ENCODE measurements at places on chromosomes 4 and X. TPM values are rescaled to one million over a fixed set of nuclear protein-coding genes. Genes with fewer than 3 reads are reported as not detected.

GRCh38 chrX:104712515-104712914 is 146.5 kb downstream of the IL1RAPL2 start:
- no peak for DNase-seq

DNA sequence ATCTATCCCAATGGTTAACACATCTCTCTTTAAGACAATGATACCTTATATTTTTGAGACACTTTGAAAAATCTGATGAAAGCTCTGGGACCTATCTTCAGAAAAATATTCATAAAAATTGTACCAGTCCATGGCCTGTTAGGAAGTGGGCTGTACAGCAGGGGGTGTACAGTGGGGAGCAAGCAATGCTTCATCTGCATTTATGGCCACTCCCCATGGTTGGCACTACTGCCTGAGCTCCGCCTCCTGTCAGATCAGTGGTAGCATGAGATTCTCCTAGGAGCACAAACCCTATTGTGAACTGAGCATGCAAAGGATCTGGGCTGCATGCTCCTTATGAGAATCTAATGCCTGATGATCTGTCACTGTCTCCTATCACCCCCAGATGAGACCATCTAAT is 42.6 kb downstream of the C4orf51 start:
- no peak for DNase-seq

- no peak for DNase-seq
These were observed 905.0 kb downstream of the RAB28 start for GRCh38 chr4:12579172-12579571.

AFP gene
- not detected for total RNA-seq

- DNase-seq = no peak
These were observed 25.0 kb downstream of the COL4A5 start for GRCh38 chrX:108464604-108465003.

- DNase-seq = no peak
These were observed 74.4 kb downstream of the SORCS2 start for GRCh38 chr4:7266525-7267292.

DNA sequence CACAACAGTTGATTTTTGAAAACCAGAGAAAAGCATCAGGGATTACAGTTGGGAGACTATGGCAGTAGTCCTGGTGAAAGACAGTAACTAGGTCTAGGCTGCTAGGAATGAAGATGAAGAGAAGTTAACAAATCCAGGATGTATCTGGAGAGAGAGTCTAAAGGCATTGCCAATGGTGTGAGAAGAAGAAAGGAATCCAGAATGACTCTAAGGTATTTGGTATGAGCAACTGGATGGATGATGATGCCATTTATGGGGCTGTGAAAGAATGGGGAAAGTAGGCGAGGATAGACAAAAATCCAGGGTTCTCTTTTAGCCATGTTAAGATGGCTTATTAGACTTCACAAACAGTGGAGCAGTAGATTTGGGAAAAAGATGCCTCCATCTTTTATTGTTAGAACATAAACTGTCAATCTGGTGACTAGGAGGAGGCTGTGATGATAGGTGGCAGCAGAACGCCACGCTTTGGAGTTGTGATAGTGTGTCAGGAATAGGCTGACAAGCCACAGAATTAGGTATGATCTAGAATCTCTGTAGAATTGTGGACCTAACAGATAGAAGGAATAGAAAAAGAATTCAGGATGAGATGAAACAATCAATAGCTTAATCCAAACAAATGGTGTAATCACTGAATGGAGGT is 27.3 kb upstream of the JADE1 start:
- peak; percentile 29 for DNase-seq

- no peak for DNase-seq
These were observed 3.9 kb upstream of the MFAP3L start for GRCh38 chr4:170030121-170030520.

DNA sequence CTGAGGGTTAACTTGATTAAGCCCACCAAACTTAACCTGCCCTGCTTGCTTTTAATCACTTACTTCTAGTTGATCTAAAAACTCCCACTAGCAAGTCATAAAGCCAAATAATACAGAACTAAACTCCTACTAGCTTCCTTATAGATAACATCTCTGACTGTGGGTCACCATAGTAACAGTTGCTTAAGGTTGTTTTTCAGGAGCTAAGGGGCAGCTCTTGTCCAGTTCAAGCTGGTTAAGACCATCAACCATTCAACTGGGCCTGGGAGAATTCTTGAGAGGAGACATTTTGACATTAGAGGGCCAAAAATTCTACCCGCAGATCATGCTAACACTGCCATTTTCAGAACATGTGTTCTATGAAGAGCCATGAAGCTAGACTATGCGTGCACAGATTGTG is 67.0 kb downstream of the UCHL1 start:
- DNase-seq = no peak

BEX4 gene
- total RNA-seq = 50.8 TPM

SLC39A8 gene
- 3.5 TPM for total RNA-seq

DOK7 gene
- 46.7 TPM for total RNA-seq

- DNase-seq = no peak
These were observed 46.7 kb downstream of the IRF2 start for GRCh38 chr4:184427687-184428086.

GRCh38 chr4:35238793-35239192 is 1005.5 kb downstream of the ARAP2 start:
- DNase-seq = no peak

- DNase-seq = peak; percentile 24
These were observed 325.6 kb downstream of the CAMK2D start for GRCh38 chr4:113435893-113436292.

DNA sequence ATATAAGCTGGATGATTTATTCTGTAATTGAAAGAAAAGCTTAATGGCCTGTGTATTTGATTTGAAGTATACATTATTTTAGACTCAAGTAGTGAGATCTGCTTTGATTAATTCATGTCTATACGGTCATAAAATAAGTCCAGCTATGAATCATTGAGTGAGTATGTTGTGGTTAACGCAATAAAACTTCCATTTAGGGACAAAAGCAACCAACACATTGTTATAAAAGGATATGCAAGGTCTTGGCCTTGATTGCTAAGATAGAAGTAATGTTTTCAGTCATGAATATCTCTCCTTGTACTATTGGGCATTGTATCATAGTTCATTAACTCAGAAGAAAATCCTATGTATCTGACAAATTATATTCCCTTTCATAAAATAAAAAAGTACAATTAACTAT is 162.1 kb downstream of the EPHA5 start:
- DNase-seq = no peak

DNA sequence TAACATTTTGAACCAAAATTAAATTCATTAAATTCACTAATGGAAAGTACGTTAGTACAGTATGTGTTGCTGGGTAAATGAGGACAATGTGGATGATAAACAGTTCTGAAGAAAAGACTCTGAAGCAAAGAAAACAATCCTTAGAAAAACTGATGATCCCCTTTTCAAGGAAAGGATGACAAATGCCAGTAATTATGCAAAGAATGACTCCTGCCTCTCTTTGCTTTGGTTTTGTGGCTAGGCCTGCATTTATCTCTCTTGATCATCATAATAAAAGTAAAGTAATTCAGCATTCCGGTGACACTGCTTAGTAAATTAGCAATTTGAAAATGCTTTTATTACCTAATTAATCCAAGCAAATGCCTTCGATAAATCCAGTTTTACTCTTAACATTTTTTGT is 652.2 kb upstream of the DIPK2B start:
- no peak for DNase-seq

NAAA gene
- 12.9 TPM for total RNA-seq

PPEF2 gene
- total RNA-seq = not detected

- DNase-seq = no peak
These were observed 53.8 kb downstream of the ARHGAP6 start for GRCh38 chrX:11611965-11612364.

GRCh38 chr4:135548711-135549110 is 1347.1 kb upstream of the PABPC4L start:
- no peak for DNase-seq

DNA sequence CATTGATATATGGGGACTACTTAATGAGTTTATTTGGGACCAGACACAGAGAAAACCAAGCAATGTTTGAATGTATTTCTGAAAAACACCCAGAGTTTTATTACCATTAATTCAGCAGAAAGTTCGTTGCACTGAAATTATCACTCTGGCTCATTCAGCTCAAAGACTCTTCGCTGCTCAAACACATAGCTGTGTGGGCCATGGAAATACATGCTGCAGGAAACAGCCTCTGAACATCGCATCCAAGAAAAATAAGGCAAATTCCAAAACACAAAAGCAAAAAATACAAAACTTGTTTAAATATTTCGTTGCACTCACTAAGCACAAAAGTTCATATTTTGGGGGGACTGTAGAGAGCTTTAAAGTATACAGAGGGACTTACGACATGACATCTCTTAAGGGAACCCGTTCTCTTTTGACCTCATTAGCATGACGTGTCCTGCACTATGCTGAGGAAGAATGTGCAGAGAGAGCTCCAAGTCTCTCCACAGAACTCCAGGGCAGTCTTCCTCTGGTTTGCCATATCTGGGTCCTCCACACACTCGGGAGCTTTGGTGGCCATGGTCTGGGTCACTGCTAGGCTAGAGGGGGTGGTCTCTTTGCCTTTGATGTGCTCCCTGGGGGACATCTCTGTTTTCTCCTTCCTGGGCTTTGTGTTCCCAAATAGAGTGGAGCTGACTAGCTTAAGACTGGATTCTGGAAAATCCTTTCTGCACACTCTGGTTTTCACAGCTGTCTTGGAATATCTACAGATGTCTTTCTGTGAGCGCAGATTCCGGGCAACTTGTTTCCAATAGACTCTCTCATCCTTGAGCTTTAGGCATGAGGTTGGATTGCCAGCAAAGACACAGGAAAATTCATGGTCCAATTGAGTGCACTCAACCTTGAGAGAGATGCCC is 2.8 kb downstream of the FGFBP1 start:
- DNase-seq = no peak
